ENCODE measurements at places on chromosomes 7 and 10. TPM values are rescaled to one million over a fixed set of nuclear protein-coding genes. Genes with fewer than 3 reads are reported as not detected.

DNA sequence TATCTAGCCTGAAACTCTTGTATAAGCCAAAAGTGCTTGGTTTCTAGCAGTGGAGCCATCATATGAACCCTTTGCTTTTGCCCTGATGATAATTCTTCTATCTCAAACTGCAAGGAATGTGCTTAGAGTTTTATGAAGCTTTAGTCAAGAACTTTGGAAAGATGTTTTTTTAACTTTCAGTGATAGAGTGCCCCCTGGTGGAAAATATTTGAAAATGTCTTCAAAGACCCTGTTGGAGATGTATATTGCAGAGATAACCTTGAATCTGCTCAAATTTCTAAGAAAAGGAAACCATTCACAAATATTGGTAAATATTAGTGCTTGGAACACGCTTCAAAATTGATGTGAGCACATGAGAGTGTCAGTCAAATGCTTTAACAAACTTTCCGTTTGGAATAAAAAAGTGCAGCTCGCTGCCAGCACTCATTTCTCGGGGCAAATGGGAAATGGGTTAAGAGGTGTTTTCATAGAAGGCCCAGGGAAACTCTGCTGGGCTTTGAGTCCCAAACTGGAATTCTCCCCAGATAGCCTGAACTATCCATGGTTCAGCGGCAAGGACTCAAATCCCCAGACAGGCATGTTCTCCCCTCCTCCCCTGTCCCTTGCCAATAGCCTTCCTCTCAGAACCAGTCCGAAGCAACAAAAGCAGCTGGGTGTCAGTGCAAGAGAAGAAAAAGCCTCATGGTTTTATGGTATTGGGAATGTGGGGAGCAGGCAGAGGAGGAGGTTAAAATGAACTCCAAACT lies 129.3 kb downstream of the MYOF start:
- H3K4me3 ChIP-seq, result no peak overlapping the region
- no peaks in the 10 kb centered on the region for H3K27me3 ChIP-seq
- peaks cover 10% of the 10 kb centered on the region for H3K4me1 ChIP-seq

DNA sequence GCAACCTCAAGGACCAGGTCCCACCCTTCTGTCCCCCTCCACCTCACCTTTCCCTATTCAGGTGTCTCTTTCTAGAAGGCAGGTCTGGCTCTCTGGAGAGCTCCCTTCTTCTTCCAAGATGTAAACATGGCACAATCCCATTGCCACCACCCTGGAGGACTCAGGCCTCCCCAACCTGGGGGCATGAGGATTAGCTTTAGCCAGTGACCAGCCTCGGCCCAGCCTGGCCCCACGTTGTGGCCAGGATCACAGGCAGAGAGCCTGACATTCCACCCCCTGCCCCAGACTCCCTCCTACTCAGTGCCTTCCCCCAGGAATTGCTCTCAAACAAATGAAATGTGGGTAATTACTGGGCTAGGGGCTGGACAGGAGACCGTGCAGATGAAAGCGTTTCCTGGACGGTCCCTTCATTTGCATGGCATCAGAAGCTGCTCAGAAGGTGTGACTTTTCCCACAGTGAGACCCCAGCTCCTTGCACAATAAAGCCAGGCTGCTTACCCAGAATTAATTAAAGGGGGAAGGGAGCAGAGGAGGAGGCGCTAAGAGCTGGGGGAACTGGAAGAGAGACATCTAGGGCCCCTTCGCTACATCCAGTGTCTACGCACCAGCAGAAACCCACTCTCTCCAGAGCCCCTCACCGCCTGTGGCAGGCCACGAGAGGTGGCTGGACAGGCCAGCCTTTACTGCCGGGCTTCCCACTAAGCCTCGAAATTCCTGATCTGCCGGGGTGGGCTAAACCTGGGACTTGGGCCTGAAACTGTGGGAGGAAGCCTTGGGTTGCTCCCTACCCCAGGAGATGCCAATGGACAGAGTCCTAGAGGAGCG lies 7.7 kb downstream of the FGF8 start:
- H3K36me3 ChIP-seq, result no peaks in the 10 kb centered on the region
- DNase-seq, result peak; percentile 35
- peaks cover 11% of the 10 kb centered on the region for H3K27me3 ChIP-seq
- peak overlapping the region; percentile 29 for H3K27ac ChIP-seq

GRCh38 chr7:81478664-81479063 lies 291.2 kb downstream of the HGF start:
- no peaks in the 10 kb centered on the region for H3K27me3 ChIP-seq
- H3K27ac ChIP-seq, result no peak overlapping the region
- no peaks in the 10 kb centered on the region for H3K4me1 ChIP-seq
- H3K4me3 ChIP-seq, result no peak overlapping the region
- no peaks in the 10 kb centered on the region for H3K36me3 ChIP-seq

DNA sequence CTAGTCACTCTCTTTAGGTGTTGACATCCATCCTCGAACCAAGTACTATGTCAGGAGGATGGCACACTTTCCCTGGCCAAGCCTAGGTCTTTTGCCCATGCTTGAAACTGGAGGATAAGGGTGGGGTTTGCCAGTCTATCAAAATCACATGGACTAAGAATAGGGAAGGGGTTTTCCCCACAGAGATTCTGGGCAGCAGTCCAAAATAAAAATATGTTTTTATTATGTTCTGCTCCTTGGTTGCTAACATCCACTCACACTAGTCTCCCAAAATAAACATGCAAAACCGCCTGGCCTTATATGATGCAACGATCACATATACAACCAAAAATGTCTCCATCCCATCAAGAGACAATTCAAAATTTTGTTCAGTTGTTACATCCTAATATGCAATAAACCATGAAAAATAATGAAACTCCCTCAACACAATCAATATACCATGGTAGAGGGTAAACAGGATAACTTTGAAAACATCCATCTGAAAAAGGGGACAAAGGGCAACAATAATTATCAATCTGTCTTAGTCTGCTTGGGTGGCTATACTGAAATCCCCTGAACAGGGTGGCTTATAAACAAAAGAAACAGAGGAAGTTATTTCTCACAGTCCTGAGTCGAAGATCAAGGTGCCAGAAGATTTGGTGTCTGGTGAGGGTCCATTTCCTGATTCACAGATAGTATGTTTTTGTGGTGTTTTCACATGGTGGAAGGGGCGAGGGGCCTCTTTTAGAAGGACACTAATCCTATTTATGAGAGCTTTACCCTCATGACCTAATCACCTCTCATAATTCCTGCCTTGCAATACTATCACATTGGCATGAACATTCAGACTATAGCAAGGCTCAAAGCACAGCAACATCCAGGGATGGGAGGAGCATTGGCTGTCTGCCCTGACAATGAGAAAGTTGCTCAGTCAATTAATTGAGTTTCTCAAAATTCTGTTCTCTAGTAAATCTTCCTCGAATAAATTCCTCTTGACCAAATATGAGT lies 159.3 kb downstream of the ETV1 start:
- no peak overlapping the region for H3K4me3 ChIP-seq
- H3K27ac ChIP-seq, result no peak overlapping the region
- no peaks in the 10 kb centered on the region for H3K27me3 ChIP-seq
- no peaks in the 10 kb centered on the region for H3K36me3 ChIP-seq
- DNase-seq, result no peak

- peaks cover 8% of the 10 kb centered on the region for H3K4me1 ChIP-seq
- H3K36me3 ChIP-seq, result peaks cover under 1% of the 10 kb centered on the region
- H3K4me3 ChIP-seq, result no peak overlapping the region
Observed at GRCh38 chr7:121901026-121901425, 28.1 kb downstream of the PTPRZ1 start.

DNA sequence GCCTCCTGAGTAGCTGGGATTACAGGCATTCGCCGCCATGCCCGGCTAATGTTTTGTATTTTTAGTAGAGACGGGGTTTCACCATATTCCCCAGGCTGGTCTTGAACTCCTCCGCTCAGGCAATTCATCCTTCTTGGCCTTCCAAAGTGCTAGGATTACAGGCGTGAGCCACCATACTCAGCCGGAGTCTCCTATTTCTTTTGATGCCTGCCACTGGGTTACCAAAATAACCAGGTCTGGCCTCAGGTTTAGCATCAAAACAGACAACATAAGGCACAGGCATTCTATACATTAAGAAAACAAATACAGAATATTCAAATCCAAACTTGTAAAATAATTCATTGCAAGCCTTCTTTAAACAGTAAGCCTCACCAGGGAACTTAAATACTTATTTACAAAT lies 289.8 kb upstream of the IMMP2L start:
- no peak overlapping the region for H3K4me3 ChIP-seq
- H3K36me3 ChIP-seq, result no peaks in the 10 kb centered on the region
- no peaks in the 10 kb centered on the region for H3K27me3 ChIP-seq
- H3K27ac ChIP-seq, result no peak overlapping the region
- H3K4me1 ChIP-seq, result peaks cover 6% of the 10 kb centered on the region
- no peak for DNase-seq

GRCh38 chr7:132386201-132386681 lies 190.0 kb downstream of the PLXNA4 start:
- no peak overlapping the region for H3K27ac ChIP-seq
- H3K36me3 ChIP-seq, result no peaks in the 10 kb centered on the region
- DNase-seq, result no peak
- H3K4me1 ChIP-seq, result peaks cover 18% of the 10 kb centered on the region

DNA sequence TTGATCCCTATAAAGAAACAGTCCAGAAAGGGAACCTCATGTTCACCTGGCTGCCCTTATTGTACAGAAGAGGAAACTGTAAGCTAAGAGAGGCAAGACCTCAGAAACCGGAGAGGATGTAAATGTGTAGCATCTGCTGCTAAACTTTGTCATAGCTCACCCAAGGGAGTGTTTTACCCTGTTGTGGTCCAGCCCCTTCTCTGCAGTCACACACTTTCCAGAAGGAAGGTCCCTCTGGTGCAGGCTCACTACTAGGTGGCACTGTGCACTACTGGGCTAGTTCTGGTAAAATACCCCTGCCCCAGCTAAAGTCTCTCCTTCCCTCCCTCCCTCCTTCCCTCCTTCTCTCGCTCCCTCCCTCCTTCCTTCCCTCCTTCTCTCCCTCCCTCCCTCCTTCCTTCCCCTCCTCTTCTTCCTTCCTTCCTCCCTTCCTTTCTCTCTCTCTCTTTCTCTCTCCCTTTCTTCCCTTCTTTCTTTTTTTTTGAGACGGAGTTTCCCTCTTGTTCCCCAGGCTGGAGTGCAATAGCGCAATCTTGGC lies 42.5 kb upstream of the LCOR start:
- H3K27ac ChIP-seq, result no peak overlapping the region
- H3K27me3 ChIP-seq, result no peaks in the 10 kb centered on the region
- H3K36me3 ChIP-seq, result no peaks in the 10 kb centered on the region
- H3K4me1 ChIP-seq, result no peaks in the 10 kb centered on the region

DNA sequence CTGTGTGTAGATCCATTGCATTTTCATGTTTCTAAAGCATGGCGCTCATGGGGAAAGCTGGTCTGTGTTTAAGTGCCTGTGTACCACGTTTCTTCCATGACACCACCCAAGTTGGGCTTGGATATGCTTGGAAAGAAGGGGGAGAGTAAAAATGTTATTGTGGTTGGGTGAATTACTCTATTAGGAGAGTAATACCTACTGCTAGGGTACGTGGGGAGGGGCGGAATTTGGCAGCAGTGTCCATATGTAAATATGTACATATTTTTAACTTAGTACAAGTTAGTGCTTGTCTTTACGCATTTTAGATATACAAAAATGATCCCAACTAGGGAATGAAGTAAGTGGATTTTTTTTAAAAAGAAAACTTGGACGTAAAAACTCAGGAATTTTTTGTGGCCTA lies 42.9 kb upstream of the SAMD8 start:
- DNase-seq, result no peak
- H3K27ac ChIP-seq, result no peak overlapping the region

DNA sequence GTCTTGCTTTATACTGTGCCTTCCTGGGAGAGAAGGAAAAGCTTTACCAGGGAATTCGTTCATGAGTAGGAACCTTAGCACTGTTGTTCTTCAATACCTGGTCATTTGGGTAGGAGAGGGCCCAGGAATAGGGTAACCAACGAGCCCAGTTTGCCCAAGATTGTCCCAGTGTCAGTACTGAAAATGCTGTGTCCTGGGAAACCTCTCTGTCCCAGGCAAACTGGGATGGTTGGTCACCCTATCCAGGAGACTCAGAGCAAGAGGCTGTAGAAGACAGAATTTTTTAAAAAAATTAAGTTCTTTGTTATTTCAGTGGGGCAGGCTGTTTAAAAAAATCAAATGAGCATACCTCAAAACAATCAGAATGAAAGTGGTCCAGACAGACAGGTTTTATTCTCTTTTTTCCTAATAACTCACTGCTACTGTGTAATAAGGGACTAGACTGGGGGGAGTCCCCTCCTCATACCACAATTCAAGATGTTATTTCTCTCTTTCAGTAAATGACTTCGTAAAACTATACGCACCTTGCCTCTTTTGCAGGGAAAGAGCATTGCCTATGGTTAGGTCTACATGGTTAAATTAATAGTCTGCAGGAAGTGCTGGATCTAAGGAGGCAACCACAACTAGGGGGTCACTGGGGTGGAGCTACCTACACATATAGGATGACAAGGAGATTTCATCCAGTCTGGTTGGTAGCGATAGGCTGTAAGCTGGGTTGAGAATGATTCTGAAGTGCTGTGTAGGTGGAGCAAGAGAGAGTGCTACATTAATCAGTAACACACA lies 41.1 kb upstream of the FAM133B start:
- H3K4me3 ChIP-seq, result no peak overlapping the region
- H3K36me3 ChIP-seq, result no peaks in the 10 kb centered on the region
- H3K27ac ChIP-seq, result no peak overlapping the region

Gene CDHR1
- 2.7 TPM for total RNA-seq

Gene SFTPA1
- total RNA-seq, result not detected
